ENCODE measurements at places on chromosomes 4 and X.

DNA sequence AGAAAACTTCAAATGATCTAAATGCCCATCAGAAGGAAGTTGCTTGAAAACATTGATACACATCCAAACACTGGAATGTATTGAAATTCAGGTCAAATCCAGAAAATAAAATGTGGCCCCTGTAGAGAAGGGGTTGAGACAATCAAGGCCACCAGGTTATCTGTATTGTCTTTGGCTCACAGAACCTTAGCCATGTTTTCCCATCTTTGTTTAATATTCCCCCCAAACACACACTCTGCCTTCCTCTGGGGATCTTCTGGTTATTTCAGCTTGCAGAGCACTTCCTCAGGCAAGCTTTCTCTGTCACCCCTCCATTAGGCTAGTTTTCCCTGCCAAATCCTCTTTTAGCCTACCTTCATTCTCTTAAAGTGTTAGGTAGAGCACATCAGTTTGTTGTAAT, 30.5 kb downstream of the PAGE2 start:
- no peak for DNase-seq

DNA sequence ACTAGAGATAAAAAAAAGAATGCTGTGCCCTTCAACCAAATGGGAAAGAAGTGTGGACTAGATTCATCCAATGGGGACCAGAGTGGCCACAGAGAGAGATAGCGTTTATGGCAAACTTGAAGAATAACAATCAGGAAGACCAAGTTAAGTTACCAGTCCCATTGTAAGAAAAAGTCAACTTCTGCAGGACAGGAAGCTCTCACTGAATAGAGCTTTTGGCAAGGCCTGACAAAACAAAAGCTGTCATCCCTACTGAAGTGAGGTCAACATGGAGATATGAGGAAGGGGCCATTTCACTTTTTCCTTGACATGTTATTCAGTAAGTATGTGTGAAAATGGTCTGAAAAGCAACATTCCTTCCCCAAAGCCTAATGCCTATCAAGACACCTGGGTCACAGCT, 111.8 kb upstream of the KLHL13 start:
- DNase-seq, result no peak

GRCh38 chr4:71290476-71290875, 48.3 kb upstream of the SLC4A4 start:
- no peak for DNase-seq

DNA sequence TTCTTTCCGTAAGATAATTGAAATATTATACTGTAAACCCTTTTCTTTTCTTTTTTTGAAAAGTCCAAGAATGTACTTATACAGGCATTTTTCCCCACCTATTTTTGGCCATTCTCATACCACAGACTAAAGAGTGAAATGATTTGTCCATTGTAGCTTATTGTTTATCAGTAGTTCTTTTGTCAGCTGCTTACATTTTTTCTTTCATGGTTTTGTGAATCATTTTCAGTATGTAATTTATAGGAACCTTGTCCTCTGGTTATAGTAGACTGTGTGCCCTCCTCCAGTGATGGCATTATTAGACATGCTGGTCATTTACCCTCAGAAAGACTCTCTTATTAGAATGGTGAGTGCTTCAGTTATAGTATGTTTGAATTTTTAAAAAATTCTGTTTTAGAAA, 56.7 kb downstream of the CCKAR start:
- DNase-seq, result no peak

DNA sequence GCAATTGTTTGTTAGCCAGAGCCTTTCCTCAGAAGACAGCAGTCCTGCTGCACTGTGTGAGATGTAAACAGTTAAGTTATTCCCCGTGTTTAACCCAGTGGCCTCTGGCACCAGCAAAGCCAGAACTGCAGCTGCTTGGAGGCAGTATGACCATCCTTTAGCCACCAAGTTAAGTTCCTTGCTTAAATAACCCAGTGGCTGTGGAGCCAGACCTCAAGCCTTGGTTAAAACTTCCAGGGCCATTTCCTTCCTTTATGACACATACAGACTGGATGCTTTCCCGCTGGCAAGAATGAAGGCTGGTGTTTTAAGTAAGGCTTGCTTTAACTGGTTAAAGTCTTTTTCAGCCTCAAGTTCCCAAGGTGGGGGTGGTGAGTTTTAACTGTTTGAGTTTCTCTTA, 379.8 kb downstream of the DCAF12L2 start:
- no peak for DNase-seq

GRCh38 chr4:48967631-48968030, 18.4 kb upstream of the CWH43 start:
- DNase-seq, result no peak

- no peak for DNase-seq
These were observed 17.9 kb downstream of the VEGFC start for GRCh38 chr4:176774852-176775251.

DNA sequence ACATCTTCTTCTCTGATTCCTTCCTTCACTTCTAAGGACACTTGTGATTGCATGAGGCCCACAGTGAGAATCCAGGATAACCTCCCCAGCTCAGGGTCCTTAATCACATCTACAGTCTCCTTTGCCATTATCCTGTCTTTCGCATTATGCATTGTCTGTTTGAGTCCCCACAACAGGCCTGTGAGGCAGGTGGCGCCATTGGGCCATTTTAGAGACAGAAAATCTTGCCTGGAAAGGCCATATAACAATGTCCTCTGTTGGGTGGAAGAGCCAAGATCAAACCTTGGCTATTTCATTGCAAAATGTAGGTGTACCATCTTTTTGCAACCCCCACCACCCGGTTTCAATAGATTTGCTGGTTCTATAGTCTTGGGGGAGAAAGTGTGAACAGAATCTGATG, 11.8 kb upstream of the DCUN1D4 start:
- DNase-seq, result no peak

- no peak for DNase-seq
These were observed 49.4 kb upstream of the RELL1 start for GRCh38 chr4:37735578-37735977.

DNA sequence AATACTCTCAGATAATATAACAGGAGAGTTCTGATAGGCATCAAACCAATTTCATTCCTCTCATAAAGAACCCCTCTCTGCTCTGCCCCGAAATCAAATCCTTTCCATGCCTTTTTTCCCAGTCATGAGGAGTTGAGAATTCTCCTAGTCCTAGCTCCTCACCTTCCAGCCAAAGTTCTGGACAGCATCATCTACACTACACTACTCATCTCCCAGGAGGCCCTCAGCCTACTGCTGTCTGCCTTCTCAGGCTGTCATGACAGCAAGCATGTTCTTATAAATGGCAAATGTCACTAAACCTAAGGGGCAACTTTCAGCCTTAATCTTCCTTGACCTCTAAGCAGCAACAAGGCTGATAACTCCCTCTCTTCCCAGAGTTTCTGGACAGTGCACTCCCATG, 26.6 kb downstream of the MAPK10 start:
- no peak for DNase-seq

DNA sequence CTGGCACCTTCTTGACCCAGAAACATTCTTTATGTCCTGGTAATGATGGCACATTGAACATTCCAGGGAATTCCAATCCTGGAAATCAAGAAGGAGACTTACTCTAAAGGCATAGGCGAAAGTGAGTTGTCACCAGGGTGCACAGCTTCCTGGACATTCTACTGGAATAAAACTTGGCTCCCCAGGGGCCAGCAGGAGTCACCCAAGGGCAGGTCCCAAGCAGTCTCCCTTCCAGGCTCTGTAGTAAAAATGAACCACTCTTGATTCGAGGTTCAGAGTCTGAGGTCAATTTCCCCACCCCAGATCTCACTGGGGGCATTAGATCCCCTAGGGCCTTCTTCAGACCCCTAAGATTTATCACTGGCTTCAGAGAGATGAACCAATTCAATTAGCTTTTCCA, 338.7 kb upstream of the GATB start:
- DNase-seq, result no peak

DNA sequence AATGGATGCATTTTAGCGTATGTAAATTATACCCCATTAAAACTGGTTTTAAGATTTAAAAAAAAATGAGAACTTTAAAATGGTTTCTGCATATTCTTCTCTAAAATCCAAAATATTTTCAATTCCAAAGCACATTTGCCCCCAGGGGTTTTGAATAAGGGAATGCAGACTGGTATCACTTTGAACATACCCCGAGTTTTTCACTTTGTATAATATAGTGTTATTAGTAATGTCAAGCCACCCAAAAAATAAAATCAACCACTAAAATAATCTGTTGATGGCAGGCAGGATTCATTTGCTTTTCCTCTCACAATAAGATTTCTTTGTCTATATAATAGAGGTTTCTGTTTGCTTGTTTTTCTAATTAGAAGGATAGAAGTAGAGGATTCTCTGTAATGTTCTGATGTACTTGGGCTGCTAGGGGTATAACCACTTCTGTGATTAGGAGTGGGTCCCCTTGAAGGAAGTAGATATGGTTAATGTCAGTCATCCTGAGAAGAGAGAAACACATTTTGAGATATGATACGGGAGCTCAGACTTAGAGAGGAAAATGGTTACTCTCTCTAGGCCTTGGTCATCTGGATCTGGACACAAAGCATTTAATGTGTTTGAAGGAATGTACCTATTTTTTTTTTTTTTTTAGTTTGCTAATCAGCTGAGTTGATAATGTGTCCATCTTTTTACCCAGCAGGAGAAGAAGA, 9.3 kb upstream of the LIN54 start:
- DNase-seq, result no peak

- no peak for DNase-seq
These were observed 386.3 kb downstream of the DMD start for GRCh38 chrX:32825009-32825408.

DNA sequence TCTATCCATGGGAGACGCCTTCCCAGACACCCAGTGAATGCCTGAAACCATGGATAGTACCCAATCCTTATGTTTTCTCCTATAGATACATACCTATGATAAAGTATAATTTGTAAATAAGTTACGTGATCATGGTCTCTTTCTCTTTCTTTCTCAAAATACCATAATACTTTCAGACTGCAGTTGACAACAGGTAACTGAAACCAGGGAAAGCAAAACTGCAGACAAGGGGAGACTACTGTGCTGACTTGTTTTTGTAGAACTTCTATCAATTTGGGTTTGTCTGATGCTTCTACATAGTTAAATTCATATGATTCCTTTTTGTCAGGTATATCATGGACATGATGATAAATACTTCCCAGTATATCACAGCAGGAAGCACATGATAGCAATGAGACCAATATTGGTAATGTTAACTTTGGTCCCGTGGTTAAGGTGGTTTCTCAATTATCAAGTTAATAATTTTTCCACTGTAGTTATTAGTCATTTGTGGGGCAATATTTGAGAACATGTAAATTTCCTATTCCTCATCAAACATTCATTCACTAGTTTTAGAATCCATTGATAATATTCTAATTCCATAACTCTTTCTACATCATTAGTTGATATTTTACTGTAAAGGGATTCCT, 298.0 kb upstream of the TET2 start:
- DNase-seq, result no peak

DNA sequence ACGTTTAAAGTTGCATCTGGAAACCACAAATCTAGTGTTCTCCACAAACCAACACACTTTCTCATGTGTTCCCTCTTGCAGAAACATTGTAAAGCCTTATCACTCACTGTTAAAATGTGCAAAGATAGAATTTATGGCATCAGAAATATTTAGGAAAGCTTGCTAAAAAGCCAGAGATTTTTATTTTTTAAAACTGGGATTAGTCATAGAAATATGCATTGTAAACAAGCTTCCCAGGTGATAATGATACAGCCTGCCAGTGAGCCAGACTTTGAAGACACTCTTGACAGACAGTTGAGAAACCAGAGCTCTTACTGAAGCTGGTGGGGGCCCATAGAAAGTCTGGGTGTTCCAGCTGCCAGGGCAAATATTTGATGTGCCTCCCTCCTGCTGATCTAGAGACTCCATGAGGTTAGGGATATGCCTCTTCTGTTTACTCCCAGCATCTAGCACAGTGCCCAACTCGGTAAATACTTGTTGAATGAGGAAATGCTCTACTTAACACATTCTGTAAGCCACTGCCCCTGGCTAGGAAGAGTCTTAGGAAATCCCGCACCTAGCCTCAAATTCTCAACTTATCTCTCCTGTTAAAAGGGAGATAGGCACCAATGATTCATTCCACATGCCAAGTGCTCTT, 179.0 kb upstream of the RASGEF1B start:
- no peak for DNase-seq

DNA sequence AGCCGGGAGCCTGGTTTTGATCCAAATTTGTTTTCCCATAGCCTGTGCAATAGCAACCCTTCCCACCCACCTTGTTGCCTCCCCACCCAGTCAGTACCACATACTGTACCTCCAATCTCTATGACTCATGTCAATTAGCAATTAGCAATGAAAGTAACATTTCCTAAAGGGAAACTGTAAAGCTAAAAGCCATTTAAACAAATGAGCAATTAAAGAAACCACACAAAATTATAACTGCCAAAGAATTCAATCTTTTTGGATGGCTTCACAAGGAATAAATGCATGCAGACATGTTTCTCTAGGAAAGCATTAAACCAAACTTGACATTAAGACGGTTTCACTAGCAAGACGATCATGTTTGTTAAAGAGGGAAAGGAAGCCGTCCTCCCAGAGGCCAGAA, 169.0 kb upstream of the MAP3K15 start:
- DNase-seq, result no peak

DNA sequence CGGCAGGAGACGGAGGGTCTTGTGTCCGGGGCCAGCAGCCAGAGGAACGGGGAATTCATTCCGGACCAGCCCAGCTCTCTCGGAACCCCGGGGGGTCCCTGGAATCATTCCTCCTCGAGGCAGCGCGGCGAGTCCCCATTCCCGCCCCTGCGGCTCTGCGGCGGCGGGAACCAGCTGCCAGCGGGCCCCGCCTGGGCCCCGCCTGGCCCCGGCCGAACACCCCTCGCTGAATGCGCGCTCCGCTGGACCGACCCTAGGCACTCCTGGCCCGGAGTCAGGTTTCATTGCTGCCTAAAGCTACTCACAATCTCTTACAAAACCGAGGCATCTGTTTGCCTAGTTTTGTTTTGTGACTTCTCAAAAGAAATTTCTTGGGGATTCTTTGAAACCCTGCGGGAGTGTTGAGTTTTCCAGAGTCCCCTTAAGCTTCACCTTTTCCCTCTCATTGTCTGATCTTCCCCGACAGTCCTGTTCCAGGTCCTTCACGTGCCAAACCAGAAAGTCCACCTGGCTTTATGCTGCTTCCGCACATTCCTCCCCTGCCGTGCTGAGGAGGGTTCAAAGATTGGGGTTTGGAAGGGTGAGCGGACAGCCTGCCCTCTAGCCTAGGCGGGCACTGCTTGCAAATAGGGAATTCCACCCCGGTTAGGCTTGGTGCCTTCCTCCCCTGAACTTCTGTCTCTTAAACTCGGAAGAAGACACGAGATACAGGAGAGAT, 789 bp downstream of the ARHGAP10 start:
- no peak for DNase-seq

DNA sequence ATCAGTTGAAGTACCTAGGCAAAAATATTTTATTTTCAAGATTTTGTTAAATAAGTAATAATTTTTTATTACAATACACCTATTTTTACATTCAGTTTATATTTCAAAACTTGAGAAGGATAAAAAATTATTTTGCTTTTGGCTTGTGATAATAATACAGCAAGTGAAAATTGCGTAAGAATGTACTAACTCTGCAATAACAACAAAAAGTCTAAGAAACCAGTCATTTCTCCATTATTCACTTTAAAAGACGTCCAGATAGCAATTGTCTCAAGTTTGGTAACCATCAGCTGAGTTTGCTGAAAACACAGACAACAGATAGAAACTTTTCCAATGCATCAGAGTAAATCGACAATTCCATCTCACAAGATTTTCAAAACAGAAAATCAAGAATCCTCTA, 12.1 kb downstream of the CXCL8 start:
- DNase-seq, result no peak

All from activated CD8-positive, alpha-beta memory T cell treated with anti-CD3 and anti-CD28 coated beads for 48 hours (primary cell).